ENCODE measurements at places on chromosomes 5 and 9.

DNA sequence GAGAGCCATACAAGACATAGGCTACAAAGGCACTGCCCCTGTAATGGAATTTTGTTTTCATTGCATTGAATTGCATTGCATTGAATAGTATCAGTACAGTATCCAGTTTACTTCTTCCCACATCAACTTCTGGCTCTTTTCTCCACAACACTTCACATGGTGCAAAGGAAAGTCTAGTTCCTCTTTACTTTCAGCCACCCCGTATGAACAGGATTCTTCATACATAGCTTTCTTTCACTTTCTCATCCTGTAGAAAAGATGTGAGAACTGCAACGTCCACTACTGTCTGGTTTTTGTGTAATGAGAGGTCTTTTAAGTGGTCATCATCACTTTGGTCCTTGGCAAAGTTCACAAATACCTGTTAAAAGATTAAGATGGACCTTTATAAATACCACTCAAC is 20.2 kb downstream of the NIPSNAP3B start:
- no peak for DNase-seq

DNA sequence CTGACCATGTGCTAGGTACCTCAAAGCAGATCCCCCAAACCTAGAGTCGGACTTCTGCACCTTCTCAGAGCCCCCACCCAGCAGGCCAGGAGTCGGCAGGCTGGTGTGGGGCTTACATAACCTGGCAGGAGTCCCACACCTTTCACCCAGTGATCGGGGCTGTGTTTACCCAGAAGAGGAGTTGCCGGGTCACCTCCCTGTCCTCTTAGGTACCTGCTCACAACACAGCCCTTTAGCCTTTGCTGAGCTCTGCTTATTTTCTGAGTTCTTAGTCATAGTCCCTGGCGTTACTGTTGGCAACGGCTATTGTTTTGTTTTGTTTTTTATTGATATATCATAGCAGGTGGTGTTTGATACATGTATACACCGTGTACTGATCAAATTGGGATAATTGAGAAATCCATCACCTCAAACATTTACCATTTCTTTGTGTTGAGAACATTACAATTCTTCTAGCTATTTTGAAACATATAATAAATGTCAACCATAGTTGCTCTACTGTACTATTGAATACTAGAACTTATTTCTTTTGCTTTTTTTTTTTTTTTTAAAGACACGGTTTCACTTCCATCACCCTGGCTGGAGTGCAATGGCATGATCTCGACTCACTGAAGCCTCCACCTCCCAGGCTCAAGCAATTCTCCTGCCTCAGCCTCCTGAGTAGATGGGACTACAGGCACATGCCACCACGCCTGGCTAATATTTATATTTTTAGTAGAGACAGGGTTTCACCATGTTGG is 10.4 kb upstream of the EEIG1 start:
- DNase-seq = no peak

DNA sequence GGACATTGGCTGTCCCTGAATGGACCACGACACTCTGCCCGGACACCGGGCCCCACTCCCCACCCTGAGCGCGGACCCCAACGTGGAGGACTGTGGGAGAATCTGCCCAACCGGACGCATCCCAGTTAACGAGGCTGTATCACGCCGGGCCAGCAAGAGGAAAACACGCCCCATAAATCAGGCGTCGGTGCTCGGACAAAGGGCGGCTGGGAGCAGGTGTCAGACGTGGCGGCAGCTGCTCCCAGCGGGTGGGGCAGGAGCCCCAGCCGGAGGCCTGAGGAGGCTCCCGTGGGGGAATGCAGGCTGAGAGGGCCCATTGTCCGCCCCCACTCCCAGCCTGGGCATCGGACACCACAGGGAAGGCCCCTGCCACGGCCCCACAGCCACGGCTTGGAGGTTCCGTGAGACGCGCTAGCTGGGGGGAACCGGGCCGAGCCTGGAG is 19.2 kb downstream of the NOTCH1 start:
- no peak for DNase-seq

DNA sequence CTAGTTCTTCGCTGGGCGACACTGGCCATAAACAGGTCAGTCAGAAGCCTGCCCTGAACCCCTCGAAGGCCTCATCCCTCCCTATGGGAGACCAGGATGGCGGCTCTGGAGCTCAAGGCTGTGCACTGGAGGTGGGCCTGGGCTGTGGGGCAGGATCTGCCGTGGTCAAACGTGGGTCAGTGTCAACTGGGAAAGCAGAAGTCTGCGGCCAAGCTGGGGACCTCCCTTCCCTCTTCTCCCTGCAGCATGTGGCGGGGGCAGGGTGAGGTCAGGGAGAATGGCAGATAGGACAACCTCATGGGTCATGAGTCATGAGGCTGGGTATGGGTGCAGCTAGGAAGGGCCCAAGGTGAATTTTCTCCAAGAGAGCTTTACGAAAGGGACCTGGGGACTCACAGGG is 132.9 kb downstream of the RXRA start:
- DNase-seq = no peak

DNA sequence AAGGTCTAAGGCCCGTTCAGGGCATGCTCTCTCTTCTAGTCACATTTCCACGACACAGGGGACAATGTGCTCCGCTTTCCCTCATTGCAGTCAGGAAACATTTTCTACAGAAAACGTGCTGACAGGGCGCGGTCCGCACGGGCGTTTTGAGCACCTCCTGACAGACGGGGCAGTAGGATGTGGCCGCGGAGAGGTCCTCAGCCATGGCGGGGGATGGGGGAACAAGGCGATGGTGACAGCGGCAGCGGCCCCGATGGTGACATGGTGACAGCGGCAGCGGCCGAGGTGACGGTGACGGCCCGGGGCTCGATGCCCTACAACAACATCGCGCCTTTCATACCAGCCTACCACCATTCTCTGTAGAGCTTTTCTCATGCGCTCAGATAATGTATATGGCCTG is 4.1 kb downstream of the PLPP1 start:
- DNase-seq = no peak

- DNase-seq = no peak
Measured at GRCh38 chr5:82356808-82357671, 78.9 kb upstream of the RPS23 start.

GRCh38 chr9:76562511-76562911 is 103.5 kb downstream of the GCNT1 start:
- DNase-seq = no peak

DNA sequence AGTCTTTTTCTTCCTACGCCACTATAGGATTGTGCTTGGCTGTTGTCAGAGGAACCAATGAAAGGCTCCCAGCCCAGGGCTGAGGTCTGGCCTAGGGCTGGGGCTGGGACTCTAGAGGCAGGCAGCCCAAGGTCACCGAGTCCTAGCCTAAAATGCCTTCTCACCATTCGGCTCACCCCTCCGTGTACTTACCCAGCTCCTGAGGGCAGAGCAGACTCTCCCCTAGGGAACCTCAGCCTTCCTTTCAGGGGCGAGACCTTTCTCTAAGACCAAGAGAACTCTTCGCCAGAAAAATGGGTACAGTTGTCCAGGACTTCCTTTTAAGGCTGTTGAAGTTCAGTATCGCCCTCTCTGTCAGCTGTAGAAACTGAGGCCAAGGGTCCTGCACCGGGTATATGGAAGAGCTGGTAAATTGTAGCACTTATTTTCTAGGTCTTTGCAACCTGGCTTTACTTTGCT is 1.7 kb upstream of the SPRY4 start:
- DNase-seq = no peak

- no peak for DNase-seq
Measured at GRCh38 chr5:179177711-179178575, 117.8 kb downstream of the ZNF354C start.

- DNase-seq = no peak
Measured at GRCh38 chr5:149800633-149801032, 70.5 kb downstream of the PPARGC1B start.

DNA sequence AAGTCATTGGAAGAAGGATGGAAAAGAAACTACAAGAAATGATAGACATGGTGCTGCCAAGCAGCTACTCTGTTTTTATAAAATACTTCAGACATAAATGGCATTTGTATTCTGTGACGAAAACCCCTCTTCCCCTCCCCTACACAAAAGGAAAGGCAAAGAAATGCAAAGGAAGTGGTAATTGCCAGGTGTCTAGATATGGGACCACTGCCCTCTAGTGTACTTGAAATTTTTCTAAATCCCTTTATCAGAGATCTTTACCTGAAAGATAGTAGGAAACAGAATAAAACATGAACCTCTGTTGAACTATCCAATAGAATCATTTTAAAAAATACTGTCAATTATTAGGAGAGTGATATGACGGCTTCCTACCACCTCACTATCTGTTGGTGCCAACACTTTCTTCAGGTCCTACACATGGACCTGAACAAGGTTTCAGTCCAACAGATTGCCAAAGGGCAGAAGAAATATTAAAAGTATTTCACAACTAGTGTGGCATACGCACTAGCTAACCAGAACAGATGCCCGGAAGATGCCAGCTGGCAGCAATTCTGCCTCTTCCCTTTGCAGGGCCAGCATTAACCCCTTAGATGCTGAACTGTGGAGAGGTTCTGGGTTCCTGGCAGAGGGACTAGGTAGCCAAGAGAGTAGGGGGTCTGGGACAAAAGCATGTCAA is 104.1 kb downstream of the TSSK1B start:
- no peak for DNase-seq

DNA sequence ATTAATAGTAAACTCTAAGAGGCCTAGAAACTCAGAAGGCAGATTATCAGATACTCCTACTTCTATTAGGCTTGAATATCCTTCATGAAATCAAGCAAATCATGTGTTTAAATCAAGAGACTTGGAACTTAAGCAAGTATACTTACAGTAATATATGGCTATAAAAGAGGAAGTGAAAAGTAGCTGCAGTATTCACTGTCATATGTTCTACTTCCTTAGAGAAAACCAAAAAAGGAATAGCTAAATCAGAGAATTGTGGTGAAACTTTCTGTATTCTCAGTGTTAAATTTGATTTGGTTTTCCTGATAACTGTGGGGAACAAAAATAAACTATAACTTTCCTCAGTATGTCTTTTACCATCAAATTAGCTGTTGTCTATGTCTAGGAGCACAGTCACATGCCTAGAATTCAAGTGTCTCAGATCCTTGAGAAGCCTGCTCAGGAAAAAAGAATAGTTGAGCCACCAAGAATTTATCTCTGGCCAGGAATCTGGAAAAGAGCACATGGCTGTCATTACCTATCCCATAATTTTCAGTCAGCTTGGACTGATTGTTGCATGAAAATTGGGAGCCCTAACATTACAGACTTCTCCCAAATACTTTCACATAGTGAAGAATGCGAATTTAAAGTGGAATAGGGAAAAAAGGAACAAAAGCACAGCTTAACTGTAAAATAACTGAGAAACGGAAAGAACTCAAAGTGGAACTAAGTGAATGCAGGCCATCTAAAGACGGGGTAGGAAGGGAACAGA is 1.7 kb downstream of the FKBP15 start:
- DNase-seq = peak; percentile 62

GRCh38 chr5:133408322-133408721 is 204.0 kb downstream of the FSTL4 start:
- no peak for DNase-seq

DNA sequence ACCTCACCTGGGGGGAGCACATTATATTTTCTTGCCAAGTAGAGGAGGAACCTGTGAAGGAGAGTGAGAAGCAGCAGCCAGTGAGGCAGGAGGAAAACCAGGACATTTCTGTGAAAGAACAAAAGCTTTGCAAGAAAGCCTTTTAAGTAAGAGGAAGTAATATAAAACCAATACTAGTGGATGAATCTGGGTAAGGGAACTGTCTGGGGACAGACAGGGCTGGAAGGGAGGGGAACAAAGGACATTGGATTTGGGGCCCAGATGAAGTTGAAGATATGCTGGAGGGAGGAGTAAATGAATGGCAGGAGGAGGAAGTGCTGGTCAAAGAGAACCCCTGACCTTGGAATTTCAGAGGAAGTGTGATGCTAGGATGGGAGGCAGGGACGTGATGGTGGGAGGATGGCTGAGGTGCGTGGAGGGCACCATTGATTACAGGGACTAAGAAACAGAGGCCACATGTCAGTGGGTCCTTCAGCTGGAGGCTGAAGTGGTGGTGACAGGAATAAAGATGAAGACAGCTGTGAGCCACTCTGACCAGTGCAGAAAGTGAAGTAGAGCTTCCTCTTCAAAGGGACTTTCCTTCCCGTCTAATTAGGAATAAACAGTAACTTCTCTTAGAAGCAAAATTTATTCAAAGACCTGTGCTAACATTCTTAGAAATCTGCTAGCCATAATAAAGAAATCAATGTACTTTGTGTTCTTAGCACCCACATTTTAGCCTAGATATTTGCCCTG is 43.5 kb upstream of the FABP6 start:
- no peak for DNase-seq

DNA sequence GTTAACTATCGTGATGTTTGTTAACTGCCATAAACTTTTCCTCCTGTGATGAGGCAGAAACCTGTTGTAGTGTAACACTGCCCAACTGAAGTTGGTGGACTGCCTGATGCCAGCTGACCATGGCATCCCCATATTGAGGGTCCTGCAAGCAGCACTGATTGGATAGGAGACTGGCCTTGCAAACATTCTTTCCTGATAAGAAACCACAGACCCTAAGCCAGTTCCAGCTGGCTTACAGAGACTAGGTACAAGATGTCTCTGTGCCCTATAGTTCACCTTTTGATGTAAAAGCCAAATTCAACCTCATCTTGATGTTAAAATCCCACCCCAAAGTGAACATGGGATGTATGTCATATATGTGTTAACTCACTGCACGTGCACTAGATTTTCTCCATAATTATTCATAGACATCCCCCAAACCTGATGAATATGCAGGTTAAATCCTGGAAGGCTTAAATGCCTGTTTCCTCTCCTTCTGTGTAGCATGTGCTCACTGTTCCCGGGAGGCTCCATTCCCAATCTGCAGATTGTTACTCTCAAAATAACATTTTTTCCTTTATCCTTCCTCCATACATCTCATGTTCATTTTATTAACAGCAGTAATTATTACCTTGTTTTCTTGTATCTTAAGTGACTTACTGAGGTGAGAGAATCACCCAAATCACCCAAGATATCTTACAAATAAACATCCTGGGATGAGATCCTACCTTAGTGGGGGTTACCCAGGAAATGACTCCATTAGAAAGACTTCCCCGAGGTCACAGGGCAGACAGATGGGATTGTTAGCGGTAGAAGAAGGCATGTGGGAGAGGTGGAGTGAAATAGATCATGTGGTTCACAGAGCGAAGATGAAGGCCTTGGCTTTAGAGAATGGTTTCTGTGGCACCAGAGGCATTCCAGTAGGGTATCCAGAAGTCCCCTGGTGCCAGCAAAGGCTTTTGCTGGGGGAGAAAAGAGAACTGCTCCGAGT is 566.7 kb downstream of the CCDC171 start:
- no peak for DNase-seq

GRCh38 chr5:759781-760362 is 24.7 kb downstream of the ZDHHC11B start:
- DNase-seq = no peak

GRCh38 chr5:160970605-160971191 is 118.7 kb upstream of the ATP10B start:
- DNase-seq = no peak

GRCh38 chr5:128775558-128775957 is 189.7 kb upstream of the SLC27A6 start:
- DNase-seq = no peak

DNA sequence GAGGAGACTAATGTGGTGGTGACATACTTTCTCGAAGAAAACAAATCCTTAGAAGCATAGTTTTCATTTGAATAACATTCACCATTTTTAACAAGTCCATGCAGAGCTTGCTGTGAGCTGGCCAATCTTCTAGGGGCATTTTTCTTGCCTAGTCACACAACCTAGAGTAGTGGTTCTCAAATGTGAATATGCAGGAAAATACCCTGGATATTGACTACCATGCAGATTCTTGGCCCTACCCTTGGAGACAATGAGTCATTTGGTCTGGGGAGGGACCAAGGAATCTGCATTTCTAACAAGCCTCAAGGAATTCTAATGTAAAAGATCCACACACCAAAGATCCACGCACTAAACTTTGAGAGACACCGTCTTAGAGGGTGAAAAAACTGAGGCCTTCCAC is 23.5 kb downstream of the GDNF start:
- DNase-seq = no peak
